ENCODE measurements at places on chromosomes 2 and 18.

GRCh38 chr2:109454765-109455394, 158.9 kb downstream of the SEPTIN10 start:
- no peak for DNase-seq

- no peak for DNase-seq
These were observed 121.4 kb upstream of the TTC27 start for GRCh38 chr2:32506446-32506845.

- DNase-seq: no peak
These were observed 26.7 kb upstream of the TGFA start for GRCh38 chr2:70580352-70580751.

- DNase-seq: peak; percentile 90
These were observed 298.3 kb downstream of the ICOS start for GRCh38 chr2:204234879-204235278.

- DNase-seq: no peak
These were observed 205.5 kb upstream of the FSHR start for GRCh38 chr2:49359721-49360406.

- DNase-seq: no peak
These were observed 49.8 kb upstream of the SLC1A4 start for GRCh38 chr2:64939332-64939917.

Data from vagina (tissue), 2 donors.